ENCODE measurements at places on chromosomes 2 and 18.

GRCh38 chr18:77009675-77010074 lies 122.9 kb downstream of the MBP start:
- no peak for DNase-seq

DNA sequence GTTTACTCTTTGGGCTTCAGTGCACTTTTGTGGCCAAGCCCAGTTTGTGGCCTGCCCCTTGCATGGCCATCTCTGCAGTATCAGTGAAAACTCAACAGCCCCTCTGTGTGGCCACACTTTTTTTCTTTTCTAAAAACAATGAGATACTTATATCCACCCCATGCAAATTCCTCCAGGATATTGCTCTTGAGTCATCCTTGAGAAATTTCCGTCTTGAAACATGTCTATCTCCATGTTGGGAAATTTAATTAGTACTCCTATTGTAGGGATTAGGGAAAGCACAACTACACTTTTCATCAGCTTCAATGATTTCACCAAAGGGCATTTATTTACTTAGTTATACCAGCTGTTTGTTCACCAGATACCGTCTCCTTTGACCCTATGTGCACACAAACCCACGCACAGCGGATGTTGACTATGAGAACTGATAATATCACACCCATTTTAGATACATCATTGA lies 993.1 kb downstream of the TSN start:
- DNase-seq, result no peak

- DNase-seq, result no peak
Observed at GRCh38 chr2:128103407-128103806, 12.4 kb downstream of the UGGT1 start.

- DNase-seq, result no peak
Observed at GRCh38 chr2:239273280-239274234, 127.3 kb downstream of the HDAC4 start.

- DNase-seq, result no peak
Observed at GRCh38 chr18:72407048-72407447, 137.1 kb downstream of the CBLN2 start.

GRCh38 chr18:69401226-69401971 lies 711 bp downstream of the DOK6 start:
- no peak for DNase-seq

GRCh38 chr18:3654442-3655253 lies 204.7 kb downstream of the TGIF1 start:
- no peak for DNase-seq

DNA sequence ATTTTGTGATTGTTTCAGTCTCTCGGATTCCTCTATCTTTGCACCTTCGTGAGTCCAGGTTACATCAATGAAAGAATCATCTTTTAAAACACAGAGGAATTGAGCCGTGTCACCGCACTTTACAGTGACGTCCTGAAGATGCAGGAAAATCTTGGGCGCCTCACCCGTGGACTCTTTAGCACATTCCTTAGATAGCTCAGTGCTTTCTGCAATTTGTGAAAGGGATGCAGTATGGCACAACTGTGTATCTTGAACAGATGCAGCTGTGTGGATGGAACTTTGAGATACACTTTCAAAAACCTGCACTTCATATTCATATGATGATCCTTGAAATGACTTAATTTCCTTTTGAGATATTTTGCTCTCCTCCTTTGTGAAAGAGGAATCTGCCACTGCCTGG lies 50.9 kb downstream of the TTN start:
- no peak for DNase-seq
